ENCODE measurements at places on chromosomes 2 and 18. TPM values are rescaled to one million over a fixed set of nuclear protein-coding genes. Genes with fewer than 3 reads are reported as not detected.

DNA sequence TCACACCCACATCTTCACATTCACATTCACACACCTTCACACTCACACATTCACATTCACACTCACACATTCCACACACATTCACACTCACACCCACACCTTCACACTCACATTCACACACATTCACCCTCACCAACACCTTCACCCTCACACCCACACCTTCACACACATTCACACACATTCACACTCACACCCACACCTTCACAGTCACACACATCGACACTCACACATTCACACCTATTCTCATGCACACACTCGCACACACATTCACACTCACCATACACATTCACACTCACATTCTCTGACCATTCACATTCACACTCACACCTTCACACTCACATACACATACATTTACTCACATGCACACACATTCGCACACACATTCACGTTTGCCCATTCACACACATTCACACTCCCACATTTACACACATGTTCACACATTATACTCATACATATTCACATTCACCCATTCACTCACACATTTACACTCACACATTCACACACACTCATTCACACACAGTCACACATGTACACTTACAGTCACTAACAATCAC lies 62.7 kb downstream of the BIN1 start:
- DNase-seq: no peak

DNA sequence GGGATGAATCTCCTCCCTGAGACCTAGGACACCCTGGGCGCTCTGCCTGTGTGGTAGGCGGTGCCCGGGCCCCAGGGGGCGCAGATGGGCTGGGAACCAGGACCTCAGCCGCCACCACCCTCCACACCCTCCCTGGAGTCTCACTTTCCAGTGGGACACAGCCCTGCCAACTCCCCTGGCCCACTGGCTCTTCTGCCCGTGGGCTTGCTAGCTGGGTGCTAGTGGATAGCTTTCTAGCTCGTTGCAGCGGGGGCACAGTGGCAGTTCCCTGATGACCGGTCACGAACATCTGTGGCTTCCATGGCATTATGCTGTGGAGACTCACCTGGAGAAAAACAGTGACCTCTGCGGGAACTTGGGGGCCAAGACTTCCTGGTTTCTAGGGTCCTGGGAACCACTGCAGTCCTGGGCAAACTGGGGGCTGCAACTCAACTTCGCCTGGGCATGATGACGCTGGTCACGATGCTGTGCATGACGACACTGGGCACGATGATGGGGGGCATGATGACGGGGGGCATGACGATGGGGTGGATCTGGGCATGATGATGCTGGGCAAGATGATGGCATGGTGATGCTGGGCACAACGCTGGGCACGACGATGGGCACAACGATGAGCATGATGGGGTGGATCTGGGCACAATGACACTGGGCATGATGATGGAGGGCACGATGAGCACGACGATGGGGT lies 31.0 kb upstream of the ALLC start:
- DNase-seq: no peak

The PPIL3 gene
- total RNA-seq: 61.4 TPM

DNA sequence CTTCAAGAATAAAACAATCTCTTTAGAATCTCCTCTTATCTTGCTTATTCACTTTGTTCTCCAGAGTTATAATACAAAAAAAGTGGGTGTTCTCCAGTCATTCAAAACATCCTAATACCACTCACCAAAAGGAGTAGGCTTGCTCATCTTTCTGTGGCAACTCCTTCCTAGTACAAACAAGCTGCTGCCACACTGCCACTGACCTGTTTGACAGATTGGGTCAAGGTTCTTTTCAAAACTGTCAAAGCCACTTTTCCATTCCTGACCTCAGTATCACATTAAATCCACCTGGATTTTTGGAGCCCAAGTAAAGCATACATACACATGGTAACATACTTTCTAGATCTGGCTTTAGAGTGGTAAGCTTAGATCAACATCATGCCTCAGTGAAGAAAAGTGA lies 59.8 kb downstream of the SLC25A12 start:
- no peak for DNase-seq

Data from H4 (cell line).